GF-D8 (cell line): ENCODE measurements at places on chromosomes 3 and 15.
A peak's percentile ranks its signal among the peaks of the same experiment; 100 is the strongest.

- DNase-seq: no peak
These were observed 500.6 kb downstream of the SI start for GRCh38 chr3:164577667-164578210.

DNA sequence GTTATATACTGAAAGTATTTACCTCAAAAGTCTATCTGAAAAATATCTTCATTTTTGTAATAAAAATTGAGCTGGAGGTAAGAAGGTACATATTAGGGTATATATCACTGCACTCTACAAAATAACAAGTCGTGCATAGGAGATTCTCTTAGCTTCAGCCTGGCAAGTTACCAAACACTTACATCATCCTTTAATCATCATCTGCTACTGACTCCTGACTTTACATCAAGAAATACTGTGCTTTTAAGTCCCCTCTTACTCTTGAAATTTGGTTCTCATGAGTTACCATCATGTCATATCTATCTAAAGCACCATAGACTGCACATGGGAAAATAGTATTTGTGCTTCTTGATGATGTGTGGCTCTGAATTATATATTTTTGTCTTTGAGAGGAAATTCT is 50.8 kb downstream of the LYSMD4 start:
- DNase-seq: no peak

GRCh38 chr3:86991840-86992435 is 989 bp upstream of the VGLL3 start:
- no peak for DNase-seq

DNA sequence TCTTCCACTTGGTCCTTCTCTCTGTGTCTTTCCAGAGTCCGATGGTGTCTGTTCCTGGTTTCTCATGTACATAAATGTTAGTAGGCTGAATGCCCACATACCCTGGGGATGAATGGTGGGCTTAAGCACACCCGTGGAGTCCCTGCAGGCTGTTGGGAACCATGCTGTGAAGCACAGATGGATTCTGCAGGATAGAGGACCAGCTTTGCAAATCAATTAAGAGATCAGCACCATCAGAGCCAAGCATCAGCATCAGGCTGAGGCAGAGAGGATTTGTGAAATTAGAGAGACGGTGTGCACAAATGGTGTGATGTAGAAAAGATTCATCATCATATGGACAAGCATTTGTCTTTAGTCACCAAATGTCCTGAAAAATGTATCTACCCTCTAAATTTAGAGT is 127.1 kb downstream of the SV2B start:
- DNase-seq: no peak

GRCh38 chr3:171397089-171397488 is 63.1 kb downstream of the TNIK start:
- DNase-seq: no peak

DNA sequence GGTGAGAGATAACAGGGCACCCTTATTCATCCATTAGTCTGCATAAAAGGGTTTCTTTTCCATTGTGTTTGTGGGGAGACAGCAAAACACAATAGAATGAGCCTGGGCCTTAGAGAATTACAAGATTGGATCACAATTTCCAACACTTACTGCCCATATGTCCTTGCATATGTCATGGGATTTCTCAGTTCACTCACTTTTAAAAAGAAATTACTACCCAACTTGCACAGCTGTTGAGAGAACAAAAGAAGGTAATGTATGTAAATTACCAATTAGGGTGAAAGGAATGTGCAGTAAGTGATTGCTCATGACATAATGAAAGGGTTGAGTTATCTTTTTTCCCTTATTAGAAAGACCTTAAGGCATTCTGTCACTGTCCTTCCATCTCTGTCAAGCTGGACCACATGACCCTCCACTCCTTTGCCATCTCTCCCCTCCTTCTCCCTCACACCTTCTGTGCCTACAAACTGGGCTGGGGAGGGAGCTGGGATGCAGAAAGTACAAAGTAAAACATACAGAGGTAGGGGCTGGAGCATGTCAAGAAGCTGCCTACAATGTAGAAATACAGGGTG is 244.2 kb downstream of the ZMAT3 start:
- DNase-seq: no peak

- no peak for DNase-seq
These were observed at the start of gene HSPBAP1 for GRCh38 chr3:122793568-122794416. HSPBAP1 (minus strand) TSS chr3:122793831; CDS start chr3:122793680, 151 bp downstream.

DNA sequence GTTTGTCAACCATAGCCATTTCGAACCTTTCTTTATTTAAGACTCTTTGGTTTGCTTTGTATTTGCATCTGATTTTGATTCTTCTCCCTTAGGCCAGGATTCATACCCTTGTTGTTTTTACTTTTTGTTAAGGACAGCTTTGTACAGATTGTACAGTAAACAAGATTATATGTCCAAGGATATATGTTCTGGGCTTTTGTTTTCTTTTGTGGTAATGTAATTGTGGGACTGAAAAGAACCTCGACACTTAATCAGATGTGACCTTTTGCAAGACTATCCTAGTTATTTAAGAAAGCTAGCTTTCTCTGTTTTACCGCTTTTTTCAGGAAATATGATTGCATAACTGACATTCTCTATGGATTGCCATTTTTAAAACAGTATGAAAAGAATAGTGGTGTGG is 67.0 kb upstream of the SAMMSON start:
- no peak for DNase-seq

GRCh38 chr3:25542492-25543039 is 114.5 kb downstream of the RARB start:
- DNase-seq: no peak

GRCh38 chr3:58164906-58165821 is 45.6 kb downstream of the DNASE1L3 start:
- no peak for DNase-seq

GRCh38 chr3:125055331-125055912 is 375 bp downstream of the HEG1 start:
- DNase-seq: no peak

GRCh38 chr15:66565741-66566144 is at the start of gene LCTL:
LCTL (minus strand) TSS chr15:66565998; CDS start chr15:66565365, 633 bp downstream.
- DNase-seq: no peak

DNA sequence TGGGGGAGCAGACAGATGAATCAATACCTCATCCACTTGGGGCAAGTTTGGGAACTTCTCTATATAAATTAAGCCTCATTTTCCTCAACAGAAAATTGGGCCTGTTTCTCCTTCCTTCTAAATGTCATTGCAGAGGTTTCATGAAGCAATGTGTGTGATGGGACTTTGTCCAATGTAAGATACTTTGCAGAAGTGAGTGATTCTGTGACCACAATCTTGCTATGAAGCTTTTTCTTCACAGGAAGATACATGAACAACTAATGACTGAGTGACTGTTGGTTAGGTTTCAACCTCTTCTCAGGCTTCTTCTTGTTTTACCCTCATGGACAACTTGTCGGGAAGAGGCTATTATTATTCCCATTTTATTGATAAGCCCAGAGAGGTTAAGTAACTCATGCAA is 11.0 kb downstream of the TMEM45A start:
- no peak for DNase-seq

GRCh38 chr15:38593524-38593923 is 28.9 kb upstream of the RASGRP1 start:
- no peak for DNase-seq

- no peak for DNase-seq
These were observed 42.4 kb downstream of the TIGIT start for GRCh38 chr3:114336122-114336697.

DNA sequence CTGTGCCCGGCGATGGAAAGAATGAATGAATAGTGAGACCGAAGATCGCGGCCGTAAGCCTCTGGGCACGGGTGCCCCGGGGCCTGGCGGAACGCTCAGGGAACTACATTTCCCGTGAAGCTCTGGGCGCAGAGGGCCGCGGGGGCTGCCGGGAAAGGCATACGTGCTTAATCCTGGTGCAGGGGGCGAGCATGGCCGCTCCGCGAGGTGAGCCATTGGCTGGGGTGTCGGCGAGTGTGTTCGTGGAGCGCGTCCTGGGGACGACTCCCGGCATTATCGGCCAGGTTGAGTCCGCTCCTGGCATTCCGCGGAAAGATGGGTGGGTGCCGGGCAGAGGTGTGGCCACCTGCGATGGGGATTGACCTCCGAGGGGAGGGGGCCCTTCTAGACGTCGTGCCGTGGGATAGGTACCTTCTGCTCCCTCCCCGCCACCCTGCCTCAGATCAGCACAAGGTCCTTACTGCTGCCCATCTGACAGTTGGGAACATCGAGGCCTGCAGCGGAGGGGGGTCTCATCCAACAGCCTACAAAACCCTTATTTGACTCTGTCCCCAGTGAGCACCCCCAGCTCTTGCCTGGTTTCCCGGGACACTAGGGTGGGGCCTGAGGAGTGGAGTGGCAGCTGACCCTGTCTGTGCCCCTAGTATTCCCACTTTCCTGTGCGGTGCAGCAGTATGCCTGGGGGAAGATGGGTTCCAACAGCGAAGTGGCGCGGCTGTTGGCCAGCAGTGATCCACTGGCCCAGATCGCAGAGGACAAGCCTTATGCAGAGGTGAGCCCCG is at the start of gene MPI:
Gene MPI, plus strand, starts transcription at position 160 of the 782 bp plus-strand sequence. Its CDS starts 32 bp downstream, at position 192.
- peak; percentile 32 for DNase-seq

DNA sequence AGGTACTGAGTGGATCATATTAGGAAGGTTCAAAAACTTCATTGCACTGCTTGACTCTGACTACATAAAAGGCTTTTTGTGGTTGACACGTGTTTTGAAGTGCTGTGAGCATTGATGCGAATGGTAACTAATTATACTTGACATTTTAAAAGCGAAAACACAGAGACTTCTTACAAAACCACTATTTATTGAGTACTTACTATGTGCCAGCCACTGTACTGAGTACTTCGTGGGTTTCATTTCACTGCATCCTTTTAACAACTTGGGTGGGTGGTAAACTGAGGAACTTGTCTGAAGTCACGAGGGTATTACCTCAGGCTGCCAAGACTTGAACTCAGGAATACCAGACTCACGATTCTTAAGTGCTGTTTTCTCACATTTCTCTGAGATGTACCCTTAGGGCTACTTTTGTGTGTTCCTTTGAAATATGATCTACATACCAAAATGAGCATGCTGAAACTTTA is 45.3 kb upstream of the PPP4R2 start:
- DNase-seq: no peak

DNA sequence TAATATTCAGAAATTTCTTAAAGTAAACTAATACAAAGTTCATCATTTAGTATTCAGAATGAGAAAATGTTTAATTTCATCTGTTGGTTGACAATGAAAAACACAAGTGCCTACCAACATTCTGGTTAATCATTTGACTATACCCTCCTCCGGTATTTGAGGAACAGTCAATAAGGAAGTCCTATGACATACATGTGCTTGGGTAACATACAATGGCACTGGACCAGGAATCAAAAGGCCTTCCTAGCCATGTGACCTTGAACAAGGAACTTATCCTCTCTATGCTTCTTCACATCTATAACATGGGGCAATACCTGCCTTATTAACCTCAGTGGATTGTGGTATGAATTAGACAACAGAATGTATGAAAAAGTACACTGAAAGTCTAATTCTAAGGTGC is 65.8 kb downstream of the ZNF280D start:
- no peak for DNase-seq

DNA sequence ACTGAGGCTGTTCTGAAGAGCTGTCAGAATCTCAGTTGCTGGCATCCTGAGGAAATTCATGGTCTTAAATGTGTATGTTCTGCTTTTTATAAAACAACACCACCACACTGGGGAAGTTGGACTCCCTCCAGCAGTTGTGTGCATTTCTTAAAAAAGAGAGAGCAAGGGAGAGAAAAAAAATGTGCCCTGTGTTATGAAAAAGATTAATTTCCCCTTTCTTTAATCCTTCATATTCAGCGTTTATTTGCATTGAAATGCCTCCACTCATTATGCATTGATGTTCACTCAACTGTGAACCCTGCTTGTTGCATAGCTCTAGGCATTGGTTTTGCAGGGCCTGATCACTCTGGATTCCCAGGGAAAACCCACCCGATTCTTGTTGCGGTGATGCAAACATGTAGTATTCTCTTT is 4.4 kb upstream of the ZNF609 start:
- peak; percentile 84 for DNase-seq

GRCh38 chr15:98953000-98953787 is 54.4 kb downstream of the PGPEP1L start:
- no peak for DNase-seq

- peak; percentile 44 for DNase-seq
These were observed 41.7 kb downstream of the OXSM start for GRCh38 chr3:25831578-25831977.

DNA sequence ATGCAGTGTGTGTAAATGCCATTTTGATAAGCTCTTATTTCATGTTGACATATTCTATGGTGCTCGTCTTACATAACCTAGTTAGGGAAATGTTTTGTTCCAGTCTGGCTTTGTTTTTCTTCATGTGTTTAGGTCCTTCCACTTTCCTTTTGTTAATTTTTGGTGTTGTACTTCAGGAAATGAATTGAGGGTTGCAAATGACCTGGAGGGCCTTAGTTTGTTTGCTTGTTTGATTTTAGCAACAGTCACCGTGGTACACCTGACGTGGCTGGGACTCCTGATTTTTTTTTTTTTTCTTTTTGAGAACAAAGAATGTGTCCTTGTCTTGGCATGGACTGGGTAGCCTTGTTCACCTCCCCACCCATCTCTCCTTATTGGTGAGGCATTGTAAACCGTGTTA is 114.8 kb downstream of the IGF1R start:
- no peak for DNase-seq

GRCh38 chr3:19073341-19074105 is 74.8 kb upstream of the KCNH8 start:
- DNase-seq: no peak

- no peak for DNase-seq
These were observed 129.2 kb upstream of the CBLB start for GRCh38 chr3:105997800-105998526.

DNA sequence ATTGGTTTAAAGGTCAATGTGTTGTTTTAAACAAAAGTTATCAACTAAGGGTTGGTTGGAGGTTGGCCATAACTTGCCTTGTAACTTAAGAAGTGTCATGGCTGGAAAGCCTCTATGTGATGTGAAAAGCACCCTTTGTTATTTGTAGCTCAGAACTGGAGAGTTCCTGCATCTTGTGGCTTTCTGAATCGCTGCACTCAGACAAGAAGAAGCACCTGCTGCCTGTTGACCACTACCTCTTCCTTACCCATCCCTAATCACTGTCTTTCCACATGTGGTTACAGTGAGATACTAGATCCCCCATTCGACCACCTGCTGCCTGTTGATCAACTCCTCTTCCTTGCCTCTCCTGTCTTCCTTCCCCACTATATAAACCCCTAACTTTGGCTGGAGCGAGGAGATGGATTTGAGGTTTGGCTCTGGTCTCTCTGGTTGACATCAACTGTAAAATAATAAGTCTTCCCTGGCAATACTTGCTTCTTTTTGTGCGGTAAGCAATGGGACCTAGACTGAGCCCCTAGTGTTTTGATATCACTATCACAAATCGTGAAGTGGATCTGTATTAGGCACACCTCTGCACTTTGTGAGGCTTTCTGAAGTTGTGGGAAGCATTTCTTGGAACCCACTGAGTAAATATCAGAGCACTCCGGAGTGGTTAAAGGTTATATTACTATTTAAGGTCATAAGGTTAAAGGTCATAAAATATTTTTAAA is 13.8 kb downstream of the RPL39L start:
- DNase-seq: no peak

DNA sequence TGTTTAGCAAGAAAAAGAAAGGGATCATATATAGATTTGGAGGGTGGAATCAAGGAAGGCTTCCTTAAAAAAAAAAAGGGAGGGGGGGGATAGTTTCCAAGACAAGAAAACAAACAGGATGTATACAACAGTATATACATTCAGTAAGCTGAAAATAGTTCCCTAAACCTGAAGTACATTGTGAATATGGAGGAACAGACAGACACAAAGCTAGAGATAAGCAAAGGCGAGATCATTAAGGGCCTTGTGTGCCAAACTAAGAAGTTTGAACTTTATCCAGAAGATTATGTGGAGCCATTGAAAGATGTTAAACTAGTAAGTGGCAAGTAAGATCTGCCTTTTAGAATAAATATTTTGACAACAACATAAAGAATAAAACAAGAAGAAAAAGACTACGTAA is 93.3 kb upstream of the IMPG2 start:
- no peak for DNase-seq
